ENCODE measurements at places on chromosomes 7 and 10.

DNA sequence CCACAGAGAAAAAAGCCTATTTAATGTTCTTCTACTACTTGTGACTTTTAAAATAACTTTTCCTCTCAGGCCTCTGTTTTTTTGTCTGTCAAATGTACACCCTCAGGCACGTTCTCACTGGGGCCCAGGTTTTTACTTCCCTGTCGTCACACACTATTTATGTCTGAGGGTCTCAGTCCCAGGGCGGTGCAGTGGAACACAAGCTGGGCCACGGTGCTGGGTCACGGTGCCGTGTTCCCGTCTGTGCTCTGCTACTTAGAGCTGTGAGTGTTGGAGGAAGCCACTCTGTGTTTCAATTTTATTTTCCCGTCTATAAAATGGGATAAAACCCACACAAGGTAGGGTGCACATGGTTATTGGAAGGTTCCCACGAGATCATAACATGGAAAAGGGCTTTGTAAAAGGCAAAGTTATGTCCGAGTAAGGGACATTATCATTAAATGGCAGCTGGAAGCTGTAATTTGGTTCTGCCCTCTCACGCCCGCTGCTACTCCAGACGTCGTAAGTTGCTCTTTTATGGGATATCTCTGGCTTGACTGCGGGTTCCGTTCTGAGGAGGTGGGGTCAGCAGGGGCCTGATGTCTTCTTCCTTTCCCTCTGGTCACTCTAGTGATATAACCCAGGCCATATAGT is 25.2 kb downstream of the ZNF775 start:
- no peak for DNase-seq

DNA sequence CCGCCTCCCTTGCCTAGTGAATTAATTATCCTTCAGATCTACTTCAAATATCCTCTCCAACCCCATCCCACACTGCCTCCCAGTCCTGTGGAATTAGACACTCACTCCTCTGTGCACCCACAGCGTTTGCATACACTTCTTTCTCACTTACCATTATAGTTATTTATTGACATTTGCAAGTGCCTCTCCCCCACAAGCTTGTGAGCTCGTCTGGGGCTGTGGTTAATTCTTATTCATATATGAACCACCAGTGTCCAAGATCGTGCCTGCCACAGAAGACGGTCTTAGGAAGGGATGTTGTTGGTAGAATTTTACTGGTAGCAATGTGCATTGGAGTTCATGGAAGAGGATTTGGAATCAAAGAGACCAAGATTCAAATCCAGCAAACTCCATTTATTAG is 68.1 kb upstream of the AOAH start:
- no peak for DNase-seq

DNA sequence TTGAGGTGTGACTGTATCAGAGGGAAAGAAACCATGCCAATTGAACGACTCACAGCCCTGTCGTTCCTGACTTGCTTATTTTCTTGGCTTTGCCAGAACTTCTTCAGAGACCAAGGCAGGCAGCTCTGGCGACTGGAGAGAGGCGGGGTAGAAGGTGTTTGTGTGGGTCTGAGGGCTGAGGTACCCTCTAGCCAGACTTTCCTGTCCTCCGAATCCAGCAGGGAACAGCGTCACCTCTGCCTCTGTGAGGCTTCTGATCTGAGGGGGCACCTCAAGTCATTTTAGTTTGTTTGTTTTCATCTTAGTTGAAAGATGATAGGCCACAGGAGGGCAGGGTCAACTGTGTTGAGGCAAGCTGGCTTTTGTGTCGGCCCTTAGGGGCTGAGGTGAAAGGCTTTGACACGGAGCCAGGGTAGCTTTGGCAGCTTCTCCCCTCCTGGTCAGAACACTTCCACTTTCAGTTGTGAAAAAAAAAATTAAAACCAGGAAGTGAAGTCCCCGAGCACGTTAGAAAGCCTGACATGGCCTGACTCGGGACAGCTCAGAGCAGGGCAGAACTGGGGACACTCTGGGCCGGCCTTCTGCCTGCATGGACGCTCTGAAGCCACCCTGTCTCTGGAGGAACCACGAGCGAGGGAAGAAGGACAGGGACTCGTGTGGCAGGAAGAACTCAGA is 1.9 kb downstream of the ACSL5 start:
- no peak for DNase-seq

- no peak for DNase-seq
Observed at GRCh38 chr10:122557516-122557915, 3.0 kb upstream of the DMBT1 start.

Measured in Jurkat, Clone E6-1 (cell line).